ENCODE measurements at places on chromosomes 2 and 18. TPM values are rescaled to one million over a fixed set of nuclear protein-coding genes. Genes with fewer than 3 reads are reported as not detected.

B4GALT6 gene
- 7.8 TPM for total RNA-seq

BAZ2B gene
- 11.9 TPM for total RNA-seq

GKN2 gene
- total RNA-seq, result 3.5 TPM

PSTPIP2 gene
- total RNA-seq, result 0.33 TPM

NGEF gene
- 19.1 TPM for total RNA-seq

ACVR1C gene
- total RNA-seq, result not detected

CROCC2 gene
- total RNA-seq, result not detected

MLPH gene
- total RNA-seq, result 289 TPM

GLI2 gene
- 18.5 TPM for total RNA-seq

RND3 gene
- total RNA-seq, result 56.9 TPM

CD28 gene
- total RNA-seq, result not detected

MYL12A gene
- 348 TPM for total RNA-seq

CCDC74A gene
- 15.9 TPM for total RNA-seq

C2orf49 gene
- 18.6 TPM for total RNA-seq

Data from A549 treated with CpdA at 1 μM for 4 hours (cell line).